Left lobe of liver (tissue), 2 donors: ENCODE measurements at places on chromosomes 16 and 17. TPM values are rescaled to one million over a fixed set of nuclear protein-coding genes. Genes with fewer than 3 reads are reported as not detected.

Gene SYNGR3
- total RNA-seq: 0.30 TPM

Gene KCNJ2
- total RNA-seq: 0.50 TPM

Gene TNFRSF12A
- 4.3 TPM for total RNA-seq

Gene KIFC3
- total RNA-seq: 43.5 TPM

Gene TBX4
- total RNA-seq: not detected

Gene WNT3
- 2.7 TPM for total RNA-seq

Gene SCNN1G
- not detected for total RNA-seq

Gene CA10
- total RNA-seq: not detected

Gene RNU2-1
- 2,459 TPM for total RNA-seq

Gene TOM1L1
- 55.8 TPM for total RNA-seq

Gene CASKIN1
- total RNA-seq: 0.05 TPM

Gene MFAP4
- total RNA-seq: 2.8 TPM

Gene SLC6A2
- total RNA-seq: not detected

Gene CLEC3A
- not detected for total RNA-seq

Gene NXPH3
- total RNA-seq: 0.08 TPM

Gene SPNS2
- 11.4 TPM for total RNA-seq

Gene CACNA1H
- 4.2 TPM for total RNA-seq

Gene MATCAP1
- 14.9 TPM for total RNA-seq

Gene KCNH6
- total RNA-seq: not detected

Gene LGALS9B
- not detected for total RNA-seq

Gene TRPV3
- 0.28 TPM for total RNA-seq

Gene GDE1
- total RNA-seq: 22.0 TPM

Gene ABAT
- total RNA-seq: 378 TPM

Gene PIK3R5
- 3.3 TPM for total RNA-seq

Gene KRT12
- total RNA-seq: not detected

Gene BIRC5
- total RNA-seq: 0.88 TPM

Gene PRSS33
- total RNA-seq: not detected

Gene RGS11
- 0.70 TPM for total RNA-seq

Gene ITGB3
- 5.0 TPM for total RNA-seq

Gene SCIMP
- total RNA-seq: 2.3 TPM

Gene KRT20
- total RNA-seq: 0.40 TPM

Gene KRT33B
- not detected for total RNA-seq

Gene TMEM88
- 1.3 TPM for total RNA-seq

Gene PRRT2
- 0.33 TPM for total RNA-seq

Gene TPSG1
- total RNA-seq: 0.15 TPM

Gene NLRC3
- 0.81 TPM for total RNA-seq

Gene RGS9
- total RNA-seq: 3.0 TPM

Gene ZNF263
- total RNA-seq: 8.4 TPM

Gene CDH1
- total RNA-seq: 115 TPM
